ENCODE measurements at places on chromosomes 11 and 22.

DNA sequence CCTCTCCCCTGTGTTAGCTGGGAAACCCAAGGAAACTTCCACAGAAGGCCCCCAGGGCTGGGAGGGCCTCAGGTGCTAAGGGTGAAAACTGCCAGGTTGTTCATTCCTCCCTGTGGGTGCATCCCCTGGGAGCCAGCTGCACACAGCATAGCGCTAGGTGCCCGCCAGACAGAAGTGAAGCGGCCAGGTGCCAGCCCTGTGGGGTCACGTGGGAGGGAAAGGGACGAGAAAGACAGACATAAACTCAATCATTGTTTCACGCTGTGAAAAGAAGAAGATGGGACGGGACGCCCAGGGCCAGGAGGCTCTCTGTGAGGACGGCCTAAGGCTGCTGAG lies 31.6 kb upstream of the HMOX1 start:
- no peak for DNase-seq

DNA sequence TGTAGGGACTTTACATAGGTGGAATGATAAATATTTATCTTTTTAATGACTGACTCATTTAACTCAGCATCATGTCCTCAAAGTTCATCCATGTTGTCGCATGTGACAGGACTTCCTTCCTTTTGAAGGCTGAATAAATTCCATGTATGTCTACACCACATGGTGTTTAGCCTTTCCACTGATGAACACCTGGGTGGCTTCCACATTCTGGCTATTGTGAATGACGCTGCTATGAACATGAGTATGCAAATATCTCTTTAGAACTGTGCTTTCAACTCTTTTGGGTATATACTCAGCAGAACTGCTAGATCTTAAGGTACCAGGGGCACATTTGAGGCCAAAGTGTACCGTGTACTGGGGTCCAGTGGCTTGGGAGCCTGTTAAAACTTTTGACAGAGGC lies 24.1 kb downstream of the LARGE1 start:
- no peak for DNase-seq

DNA sequence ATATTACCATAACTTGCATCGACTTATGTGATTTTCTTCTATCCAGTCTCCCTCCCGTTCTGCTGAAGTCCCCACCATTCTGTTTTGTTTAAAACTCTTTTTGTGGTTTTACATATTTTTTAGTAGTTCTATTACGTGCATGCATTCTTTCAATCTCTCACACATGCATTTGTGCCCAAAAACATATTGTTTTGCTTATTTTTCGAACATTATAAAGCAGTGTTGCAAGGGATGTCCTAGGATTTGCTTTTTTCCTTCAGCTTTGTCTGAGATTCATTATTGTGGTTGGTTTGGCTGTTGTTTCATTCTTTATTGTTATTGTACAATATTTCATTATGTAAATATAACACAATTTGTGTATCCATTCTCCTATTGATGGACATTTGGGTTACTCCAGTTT lies 235.7 kb downstream of the DYNC2H1 start:
- DNase-seq: no peak

- DNase-seq: no peak
Measured at GRCh38 chr11:3002351-3002861, 10.3 kb upstream of the NAP1L4 start.

DNA sequence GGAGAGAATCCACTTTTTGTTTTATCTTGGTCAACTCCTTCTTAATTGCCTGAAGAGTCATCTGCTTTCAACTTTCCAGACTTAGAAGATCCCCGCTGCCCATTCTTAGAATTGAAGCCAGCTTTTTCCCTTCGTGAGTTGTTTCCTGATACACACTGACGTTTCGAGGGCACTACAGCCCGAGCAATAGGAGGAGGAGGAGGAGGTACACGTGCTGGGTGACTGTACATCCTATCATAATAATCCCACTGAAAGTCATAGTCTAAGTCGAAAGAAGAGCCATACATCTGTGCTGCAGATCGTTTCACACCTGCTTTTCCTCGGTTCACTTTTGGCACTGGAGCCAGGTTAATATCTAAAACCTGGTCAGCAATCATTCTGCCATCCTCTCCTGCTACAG lies 606.1 kb downstream of the DLG2 start:
- no peak for DNase-seq

DNA sequence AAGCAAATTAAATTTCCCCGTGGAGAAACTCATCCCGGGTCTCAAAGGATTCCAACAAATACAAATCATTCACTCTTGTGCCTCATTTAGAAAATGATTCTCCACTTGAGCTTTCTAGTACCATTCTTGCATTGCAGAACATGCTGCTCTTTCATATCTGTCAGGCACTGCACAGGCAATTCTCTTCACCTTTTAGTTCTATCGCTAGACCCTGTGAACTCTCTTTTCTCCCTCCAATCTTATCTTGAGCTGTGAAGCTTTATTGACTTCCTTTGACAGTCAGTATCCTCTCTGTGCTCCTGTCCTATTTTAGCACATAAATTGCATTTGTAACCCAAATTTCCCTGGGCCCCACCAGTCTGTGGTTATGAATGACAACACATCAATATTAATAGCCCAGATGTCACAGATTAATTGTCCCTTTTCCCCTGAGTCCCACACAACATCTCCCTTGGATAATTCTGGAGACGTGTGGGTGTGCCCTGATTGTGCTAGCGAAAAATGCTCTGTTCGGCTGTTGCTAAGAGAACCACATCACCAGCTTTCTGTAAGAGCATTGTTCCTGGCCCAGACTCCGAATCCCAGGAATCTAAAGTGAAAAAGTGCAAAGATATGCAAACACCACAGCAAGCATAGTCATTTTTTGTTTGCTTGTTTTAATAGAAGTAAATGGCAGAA lies 22.4 kb upstream of the SC5D start:
- DNase-seq: no peak

DNA sequence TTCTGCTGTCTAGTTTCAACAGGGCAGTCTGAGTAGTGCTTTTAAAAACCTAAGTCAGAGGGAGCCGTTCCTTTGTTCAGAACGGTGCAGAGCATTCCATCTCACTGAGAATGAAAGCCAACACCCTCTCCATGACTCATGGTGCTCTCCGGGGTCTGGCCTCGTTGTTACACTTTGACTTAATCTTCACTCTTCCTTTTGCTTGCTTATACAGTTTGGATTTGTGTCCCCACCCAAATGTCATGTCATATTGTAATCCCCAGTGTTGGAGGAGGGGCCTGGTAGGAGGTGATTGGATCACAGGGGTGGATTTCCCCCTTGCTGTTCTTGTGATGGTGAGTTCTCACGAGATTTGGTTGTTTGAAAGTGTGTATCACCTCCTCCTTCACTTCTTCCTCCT lies 292.2 kb downstream of the ST3GAL4 start:
- no peak for DNase-seq

GRCh38 chr11:80443177-80443576 lies 1002.3 kb upstream of the TENM4 start:
- no peak for DNase-seq

- DNase-seq: no peak
Measured at GRCh38 chr11:86143087-86144030, 74.5 kb upstream of the PICALM start.
